ENCODE measurements at places on chromosomes 6 and 20.

DNA sequence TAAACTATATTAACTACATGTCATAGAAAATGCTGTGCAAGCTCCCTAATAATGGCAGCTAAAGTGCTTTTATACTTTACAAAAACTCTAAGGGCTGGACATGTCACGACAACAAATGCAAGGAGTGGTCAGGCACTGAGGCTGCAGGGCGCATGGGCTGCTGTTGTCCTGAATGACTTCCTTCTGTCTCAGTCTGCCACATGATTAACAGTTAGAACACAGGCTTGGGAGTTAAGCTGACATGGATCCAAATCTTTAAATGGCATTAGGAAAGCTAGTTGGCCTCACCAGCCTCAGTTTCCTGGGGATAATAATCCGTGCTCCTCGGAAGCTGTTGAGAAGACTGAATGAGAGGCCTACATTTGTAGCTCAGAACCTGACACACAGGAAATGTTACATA lies 57.4 kb downstream of the PREP start:
- no peak for DNase-seq

DNA sequence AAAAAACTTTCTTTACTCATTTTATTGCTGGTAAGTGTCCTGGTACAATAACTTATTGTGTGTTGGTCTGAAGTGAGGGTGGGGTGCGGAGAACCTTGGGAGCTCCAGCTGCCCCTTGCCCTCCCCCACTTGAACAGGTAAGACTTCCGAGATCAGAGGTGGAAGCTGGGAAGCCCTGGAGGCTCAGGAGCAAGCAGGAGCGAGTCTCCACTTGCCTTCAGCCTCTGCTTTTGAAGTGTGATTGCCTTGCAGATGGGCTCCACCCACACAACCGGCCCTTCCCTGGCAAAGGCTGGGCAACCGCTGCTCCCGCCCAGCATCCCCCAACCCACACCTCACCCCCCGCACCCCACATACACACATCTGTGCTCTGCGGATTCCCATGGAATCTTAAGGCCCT lies 179.6 kb downstream of the TFAP2C start:
- DNase-seq, result no peak

- no peak for DNase-seq
These were observed 80.5 kb downstream of the YTHDF1 start for GRCh38 chr20:63135411-63135810.

DNA sequence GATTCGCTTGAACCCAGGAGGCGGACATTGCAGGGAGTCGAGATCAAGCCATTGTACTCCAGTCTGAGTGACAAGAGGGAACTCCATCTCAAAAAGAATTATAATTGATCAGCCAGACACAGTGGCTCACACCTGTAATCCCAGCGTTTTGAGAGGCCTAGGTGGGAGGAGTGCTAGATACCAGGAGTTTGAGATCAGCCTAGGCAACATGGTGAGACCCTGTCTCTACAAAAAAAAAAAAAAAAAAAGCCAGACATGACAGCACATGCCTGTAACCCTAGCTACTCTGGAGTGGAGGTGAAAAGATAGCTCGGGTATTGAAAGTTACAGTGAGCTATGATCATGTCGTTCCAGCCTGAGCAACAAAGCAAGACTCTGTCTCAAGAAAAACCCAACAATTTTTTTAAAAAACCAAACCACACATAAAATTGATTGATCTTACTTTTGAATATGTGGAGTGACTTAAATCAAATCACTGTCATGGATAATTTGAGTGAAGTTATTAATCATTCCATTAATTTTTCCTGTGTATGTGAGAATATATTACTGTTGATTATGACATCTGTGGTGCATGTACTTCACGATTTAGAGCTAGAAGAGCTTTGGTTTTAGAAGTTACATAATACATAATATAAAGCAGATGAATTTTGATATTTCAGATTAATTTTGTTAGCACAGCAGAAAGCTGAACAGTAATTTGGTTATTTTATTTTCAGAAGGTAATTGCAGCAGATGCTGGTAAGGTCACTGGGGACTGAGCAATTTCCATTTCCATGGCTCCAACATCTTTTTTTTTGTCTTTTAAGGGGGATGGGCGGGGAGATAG lies 34.4 kb downstream of the NCOA7 start:
- no peak for DNase-seq

GRCh38 chr6:142534076-142534475 lies 232.3 kb downstream of the ADGRG6 start:
- DNase-seq, result no peak

DNA sequence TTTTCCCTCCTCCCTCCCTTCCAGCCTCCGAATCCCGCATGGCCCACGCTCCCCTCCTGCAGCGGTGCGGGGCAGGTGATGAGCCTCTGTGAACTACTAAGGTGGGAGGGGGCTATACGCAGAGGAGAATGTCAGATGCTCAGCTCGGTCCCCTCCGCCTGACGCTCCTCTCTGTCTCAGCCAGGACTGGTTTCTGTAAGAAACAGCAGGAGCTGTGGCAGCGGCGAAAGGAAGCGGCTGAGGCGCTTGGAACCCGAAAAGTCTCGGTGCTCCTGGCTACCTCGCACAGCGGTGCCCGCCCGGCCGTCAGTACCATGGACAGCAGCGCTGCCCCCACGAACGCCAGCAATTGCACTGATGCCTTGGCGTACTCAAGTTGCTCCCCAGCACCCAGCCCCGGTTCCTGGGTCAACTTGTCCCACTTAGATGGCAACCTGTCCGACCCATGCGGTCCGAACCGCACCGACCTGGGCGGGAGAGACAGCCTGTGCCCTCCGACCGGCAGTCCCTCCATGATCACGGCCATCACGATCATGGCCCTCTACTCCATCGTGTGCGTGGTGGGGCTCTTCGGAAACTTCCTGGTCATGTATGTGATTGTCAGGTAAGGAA lies at the start of gene OPRM1:
Gene OPRM1, plus strand, starts transcription at position 10 of the 612 bp plus-strand sequence. Its CDS starts 305 bp downstream, at position 315.
- DNase-seq, result no peak

DNA sequence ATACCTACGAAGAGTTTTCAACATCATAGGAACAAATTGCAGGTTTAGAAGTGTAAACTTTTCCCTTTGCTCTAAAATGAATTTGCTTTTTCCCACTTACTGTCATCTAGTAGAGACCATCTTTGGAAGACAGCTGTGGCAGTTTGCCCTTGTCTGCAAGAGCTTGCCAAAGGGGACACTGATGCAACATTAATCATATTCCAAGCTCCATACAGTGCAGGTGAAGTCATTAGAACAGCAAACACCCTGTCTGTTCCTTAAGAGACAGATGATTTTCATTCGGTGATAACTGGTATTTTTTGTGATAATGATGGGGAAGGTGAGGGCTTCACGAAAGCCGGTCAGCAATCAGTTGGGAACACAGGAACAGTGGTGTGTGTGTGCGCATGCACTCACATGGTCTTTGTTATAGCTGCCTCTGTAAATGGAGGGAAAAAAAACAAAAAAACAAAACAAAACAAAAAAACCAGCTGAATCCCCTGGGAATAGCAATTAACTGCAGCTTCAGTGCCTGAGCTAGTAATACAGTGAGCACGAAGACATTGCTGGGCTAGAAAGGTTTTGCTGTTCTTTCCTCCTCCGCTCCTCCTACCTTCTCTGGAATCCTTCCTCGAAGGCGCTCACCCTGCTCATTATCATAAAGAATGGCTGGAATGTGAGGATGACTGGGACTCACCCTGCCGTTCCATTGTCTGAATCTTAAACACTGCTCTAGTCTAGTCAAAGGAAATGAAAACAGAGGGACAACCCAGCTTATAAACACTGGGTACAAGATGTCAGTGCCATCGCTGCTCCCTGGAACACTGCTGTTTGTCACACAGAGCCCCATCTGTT lies 35.2 kb upstream of the KIF13A start:
- no peak for DNase-seq

DNA sequence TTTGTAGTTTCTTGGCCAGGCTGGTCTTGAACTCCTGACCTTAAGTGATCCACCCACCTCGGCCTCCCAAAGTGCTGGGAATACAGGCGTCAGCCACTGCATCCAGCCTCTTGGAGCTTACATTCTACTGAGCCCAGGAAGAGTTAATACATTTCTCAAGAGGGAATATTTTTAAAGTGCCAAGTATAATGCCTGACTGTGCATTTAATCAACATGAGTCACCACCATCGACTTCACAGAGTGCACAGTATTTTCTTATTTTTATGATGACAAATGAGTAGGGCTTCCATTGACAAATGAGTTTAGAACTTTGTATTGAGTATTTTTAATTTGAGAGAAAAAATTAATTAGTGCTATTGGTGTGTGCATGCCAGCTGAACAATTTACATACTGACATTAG lies 72.2 kb downstream of the SASH1 start:
- no peak for DNase-seq

GRCh38 chr20:51861726-51862466 lies 59.6 kb upstream of the SALL4 start:
- DNase-seq, result no peak

- no peak for DNase-seq
These were observed 283.9 kb downstream of the FOXC1 start for GRCh38 chr6:1893470-1894130.

DNA sequence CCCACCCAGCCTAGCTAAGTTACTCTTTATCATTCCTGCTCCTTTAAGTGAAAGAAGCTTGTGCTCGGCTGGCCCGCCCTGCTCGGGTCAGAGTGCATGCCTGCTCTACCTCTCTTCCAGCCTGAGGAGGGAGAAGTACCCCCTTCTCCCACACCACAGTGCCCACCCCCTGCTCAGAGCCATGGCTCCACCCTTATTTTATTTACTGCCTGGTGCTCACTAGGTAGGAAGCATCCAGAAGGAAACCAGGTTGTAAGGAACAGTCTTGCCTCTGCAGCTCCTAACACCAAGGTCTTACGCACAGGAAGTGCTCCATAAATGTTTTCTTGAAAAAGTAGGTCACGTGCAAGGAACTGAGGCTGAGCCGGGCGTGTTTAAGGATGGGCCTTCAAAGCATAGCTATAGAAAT lies 105.7 kb upstream of the SNX9 start:
- DNase-seq, result no peak

DNA sequence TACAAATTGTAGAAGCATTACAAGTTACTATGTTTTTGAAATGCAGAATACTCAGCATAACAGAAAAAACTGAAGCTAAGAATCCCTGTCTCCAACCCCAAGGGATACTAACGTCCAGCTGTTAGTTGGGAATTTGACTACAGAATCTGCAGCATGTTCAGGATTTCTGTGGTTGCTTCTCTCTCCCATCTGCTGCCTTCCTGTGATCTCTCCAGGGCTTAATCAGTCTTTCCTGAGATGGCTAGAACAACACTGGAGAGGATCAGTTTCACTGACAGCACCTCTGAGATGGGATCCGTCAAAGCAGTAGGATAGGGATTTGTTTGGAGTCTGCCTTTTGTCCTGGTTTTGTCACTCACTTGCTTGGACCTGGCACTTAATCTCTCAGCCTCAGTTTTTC lies 73.3 kb upstream of the NUP153 start:
- DNase-seq, result no peak

GRCh38 chr6:52983159-52983848 lies 11.8 kb downstream of the GSTA4 start:
- DNase-seq, result no peak

DNA sequence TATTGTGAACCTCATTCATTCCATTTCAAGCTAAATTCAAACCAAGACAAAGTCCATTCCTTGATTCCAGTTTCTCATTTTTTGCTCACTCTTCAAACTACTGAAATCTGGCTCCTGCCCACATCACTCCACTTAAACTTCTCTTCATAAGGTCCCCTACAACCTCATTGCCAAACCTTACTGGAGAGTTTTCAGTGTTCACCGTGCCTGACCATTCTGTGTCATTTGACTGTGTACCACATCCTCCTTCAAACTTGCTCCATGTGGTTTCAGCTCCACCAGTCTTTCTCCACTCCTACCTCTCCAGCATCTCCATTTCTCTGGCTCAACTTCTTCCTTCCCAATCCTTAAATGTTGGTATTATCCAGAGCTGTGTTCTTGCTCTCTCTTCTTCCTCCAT lies 38.5 kb upstream of the TAB2 start:
- DNase-seq, result no peak

GRCh38 chr6:130190701-130191690 lies 31.8 kb downstream of the SAMD3 start:
- no peak for DNase-seq

- no peak for DNase-seq
These were observed 89.6 kb downstream of the FHL5 start for GRCh38 chr6:96652552-96652951.

GRCh38 chr6:168370310-168370991 lies 50.9 kb upstream of the DACT2 start:
- peak; percentile 35 for DNase-seq

- no peak for DNase-seq
These were observed 297.4 kb downstream of the HIVEP2 start for GRCh38 chr6:142647449-142648035.

- no peak for DNase-seq
These were observed 684.6 kb downstream of the DOK5 start for GRCh38 chr20:55160037-55160436.

- no peak for DNase-seq
These were observed 110.2 kb upstream of the CST7 start for GRCh38 chr20:24838546-24839535.

DNA sequence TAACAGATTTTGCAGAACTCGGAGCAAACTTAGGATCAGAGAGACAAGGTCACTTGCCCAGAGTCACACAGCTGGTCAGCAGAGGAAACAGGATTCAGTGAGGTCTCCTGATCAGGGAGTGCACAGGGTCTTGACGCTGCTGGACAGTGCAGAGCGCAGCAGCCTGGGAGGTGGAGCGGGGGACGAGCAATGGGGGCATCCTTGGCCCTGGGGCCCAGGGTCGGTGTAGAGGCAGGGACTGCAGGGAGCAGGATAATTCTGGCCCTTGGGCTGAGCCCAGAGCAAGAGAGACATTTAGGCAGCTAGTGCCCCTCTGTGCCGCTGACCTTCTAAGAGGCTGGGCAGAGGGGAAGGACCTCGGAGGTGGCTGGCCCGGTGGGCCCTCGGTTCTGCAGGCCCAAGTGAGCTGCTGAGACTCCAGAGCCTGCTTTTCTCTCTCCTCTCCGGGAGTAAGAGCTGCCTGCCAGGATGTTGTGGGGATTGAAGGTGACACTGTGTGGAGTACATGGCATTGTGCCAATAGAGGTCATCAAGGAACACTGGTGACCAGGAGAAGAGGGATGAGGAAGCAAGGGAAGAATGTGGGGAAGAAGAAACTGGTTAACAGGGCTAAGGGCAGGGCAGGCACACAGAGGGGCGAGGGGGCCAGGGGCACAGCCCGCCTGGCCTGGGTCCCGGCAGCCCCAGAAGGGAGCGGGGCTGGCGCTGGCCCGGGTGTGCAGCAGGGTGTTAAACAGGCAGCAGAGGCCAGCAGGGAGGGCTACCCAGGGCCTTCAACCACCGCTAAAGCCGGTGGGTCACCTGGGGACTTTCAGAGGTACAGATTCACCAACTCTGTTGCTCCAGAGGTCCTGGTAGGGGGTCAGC lies 122.0 kb downstream of the AGPAT4 start:
- no peak for DNase-seq

GRCh38 chr6:12826584-12826983 lies 110.0 kb downstream of the PHACTR1 start:
- no peak for DNase-seq

- no peak for DNase-seq
These were observed 205.0 kb upstream of the KCNQ5 start for GRCh38 chr6:72416744-72417465.
